Activated CD8-positive, alpha-beta memory T cell treated with anti-CD3 and anti-CD28 coated beads, Interleukin-2, amount 50 U/mL, for 48 hours (primary cell): ENCODE measurements at places on chromosomes 2 and 18.

DNA sequence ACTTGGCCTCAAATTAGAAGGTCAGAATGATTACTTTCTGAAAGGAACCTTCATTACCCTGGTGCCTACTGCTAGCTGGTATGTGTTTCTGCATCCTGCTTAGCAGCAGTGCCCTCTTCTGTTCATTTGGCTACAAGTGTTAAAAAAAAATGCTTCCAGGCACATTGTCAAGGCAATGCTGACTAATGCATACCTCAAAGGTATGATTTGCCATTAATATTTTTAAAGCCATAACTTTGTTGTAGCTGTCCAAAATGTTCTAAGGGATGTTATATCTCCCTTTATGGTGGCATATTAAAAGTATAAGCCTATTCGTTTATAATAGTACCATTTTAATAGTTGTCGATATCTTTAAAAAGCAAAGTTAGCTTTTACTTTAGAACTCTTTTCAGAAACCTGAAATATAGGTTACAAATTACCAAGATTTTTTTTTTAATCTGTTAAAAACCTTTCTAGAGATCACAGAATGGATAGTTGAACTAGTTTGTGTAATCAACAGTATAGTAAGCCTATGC is 52.0 kb upstream of the FAM171B start:
- DNase-seq: no peak

- DNase-seq: peak; percentile 62
These were observed 14.7 kb upstream of the EML6 start for GRCh38 chr2:54708584-54709335.

DNA sequence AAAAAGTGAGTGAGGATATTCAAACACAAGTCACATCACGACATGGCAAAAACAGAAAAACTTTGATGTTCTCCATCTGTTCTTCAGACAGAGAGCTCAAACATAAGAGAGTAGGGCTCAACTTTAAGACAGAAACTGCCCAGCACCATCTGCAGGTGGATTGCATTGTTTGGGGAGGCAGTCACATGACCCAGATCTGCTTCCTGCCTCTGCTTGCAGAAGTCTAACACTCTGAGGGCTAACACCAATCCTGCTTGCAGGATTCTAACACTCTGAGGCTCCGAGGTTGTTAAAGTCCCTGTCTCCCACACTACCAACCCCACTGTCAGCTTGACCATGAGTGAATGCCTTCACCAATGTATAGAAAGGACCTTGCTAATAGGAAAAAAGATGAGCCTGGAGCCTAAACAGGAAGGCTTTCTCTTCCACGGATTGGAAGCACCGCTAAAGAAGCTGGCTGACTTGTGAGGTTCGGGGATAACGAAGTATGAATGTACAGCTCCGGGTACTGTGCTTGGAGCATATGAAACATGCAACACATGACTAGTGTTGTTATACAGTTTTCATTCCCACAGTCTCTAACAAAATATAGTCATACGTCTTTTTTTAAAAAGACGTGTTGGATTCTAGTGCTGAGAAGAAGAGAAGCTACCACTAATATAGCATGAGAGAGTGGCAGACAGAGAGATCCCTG is 176.6 kb upstream of the CREB1 start:
- no peak for DNase-seq

- DNase-seq: no peak
These were observed 214.5 kb downstream of the EN1 start for GRCh38 chr2:118632921-118633320.

DNA sequence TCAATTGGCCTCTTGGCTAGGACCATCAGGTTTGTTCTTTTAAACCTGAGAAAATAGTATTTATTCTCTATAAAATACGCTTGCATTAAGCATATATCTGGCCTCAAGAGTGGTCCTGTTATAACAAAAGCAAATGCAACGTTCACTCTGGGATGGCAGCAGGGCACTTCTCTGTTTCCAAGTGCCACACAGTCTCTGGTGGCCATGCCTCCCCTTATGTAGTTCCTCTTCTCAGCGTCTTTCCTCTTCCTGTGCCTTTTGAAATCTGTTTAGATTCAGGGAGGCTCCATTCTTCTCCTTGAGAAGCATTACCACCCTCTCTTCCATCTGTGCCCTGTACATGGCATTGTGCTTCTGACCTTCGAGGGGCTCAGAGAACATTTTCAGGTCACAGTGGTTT is 51.9 kb downstream of the TSHZ1 start:
- no peak for DNase-seq

DNA sequence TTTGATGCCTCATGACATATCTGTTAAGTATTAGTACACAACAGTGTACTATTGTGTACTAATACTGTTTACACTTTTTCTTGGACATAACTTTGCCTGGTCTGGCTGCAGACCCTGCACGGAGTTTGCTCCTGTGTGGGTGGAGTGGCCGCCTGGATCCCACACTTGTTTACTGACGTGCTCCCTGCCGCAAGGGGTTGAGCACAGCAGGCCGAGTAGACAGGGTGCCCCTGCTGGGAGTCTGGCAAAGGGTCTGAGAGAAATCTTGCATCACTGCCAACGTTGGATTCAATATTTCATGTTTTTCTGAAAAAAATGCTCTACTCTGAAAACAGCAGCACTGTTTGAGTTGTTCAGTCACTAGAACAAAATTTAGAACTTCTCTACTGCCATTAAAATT is 59.0 kb downstream of the PDK1 start:
- no peak for DNase-seq

GRCh38 chr2:74109551-74109950 is 38.2 kb downstream of the BOLA3 start:
- peak; percentile 20 for DNase-seq

GRCh38 chr2:82330155-82330554 is 2025.6 kb upstream of the LRRTM1 start:
- DNase-seq: no peak

- no peak for DNase-seq
These were observed 66.8 kb upstream of the CTLA4 start for GRCh38 chr2:203800783-203801182.

DNA sequence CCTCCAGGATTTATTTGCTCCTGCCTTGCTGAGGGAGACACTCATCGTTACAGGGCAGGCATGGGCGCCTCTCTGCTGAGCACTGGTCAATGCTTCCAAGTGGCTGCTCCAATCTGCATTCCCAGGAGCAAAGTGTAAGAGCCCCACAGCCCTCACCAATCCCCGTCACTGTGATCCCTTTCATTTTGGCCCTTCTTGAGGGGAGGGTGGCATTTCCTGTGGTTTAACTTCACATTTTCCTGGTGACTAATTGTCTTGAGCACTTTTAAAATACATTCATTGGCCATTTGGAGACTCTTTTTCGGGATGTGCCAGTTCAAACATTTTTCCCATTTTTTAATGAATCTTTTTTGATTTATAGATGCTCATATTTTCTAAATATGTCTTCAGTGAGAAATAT is 33.0 kb downstream of the TPO start:
- no peak for DNase-seq

- no peak for DNase-seq
These were observed 529.5 kb upstream of the CDH2 start for GRCh38 chr18:28706397-28706796.

- DNase-seq: no peak
These were observed 89.1 kb upstream of the KLF7 start for GRCh38 chr2:207254591-207255464.

- DNase-seq: no peak
These were observed 857.3 kb downstream of the CNTNAP5 start for GRCh38 chr2:124882423-124882822.
